ENCODE measurements at places on chromosomes 7 and 10.

DNA sequence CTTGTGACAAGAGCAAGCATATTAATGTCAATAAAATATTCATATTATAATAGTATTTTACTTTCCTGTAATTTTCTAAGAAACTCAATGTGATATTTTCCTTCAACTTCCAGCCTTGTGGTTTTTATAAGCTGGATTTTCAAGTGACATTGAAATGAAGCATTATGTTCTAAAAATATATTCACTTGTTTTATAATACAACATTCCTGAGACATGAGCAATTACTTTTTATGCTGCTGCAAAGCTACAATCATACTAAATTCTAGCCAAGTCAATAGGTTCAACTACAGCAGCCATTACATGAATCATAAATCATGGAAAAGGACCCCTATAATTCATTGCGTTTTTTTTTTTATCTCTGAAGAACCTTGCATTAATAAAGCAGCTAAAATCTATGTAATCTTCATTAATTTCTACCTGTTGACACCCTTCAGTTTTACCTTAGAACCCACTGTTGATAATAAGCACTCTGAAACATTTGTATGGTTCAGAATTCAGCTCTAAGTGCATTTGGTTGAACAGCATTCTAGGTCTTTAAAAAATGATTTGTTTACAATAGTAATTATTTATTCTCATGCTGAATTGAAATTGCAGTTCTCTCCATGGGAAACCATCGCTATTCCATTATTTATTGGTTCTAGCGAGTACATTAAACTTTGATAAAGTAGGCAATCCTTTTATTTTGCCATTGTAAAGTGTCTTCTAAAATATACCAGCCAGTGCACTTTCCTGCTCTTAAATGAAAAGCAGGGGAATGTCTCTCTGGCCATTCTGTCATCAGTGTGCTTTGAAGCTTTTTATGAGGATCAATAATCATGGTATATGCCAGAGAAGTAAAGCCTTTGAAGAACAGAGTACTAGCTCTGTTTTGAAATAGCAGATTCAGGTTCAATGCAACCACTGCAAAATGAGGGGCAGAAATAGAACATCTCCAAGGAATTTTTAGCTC is 132.6 kb downstream of the GNAT3 start:
- no peak for DNase-seq

- DNase-seq, result no peak
These were observed 17.2 kb upstream of the FGFR2 start for GRCh38 chr10:121615435-121615793.

- DNase-seq, result no peak
These were observed 294.7 kb downstream of the PTPRN2 start for GRCh38 chr7:158292948-158293347.

DNA sequence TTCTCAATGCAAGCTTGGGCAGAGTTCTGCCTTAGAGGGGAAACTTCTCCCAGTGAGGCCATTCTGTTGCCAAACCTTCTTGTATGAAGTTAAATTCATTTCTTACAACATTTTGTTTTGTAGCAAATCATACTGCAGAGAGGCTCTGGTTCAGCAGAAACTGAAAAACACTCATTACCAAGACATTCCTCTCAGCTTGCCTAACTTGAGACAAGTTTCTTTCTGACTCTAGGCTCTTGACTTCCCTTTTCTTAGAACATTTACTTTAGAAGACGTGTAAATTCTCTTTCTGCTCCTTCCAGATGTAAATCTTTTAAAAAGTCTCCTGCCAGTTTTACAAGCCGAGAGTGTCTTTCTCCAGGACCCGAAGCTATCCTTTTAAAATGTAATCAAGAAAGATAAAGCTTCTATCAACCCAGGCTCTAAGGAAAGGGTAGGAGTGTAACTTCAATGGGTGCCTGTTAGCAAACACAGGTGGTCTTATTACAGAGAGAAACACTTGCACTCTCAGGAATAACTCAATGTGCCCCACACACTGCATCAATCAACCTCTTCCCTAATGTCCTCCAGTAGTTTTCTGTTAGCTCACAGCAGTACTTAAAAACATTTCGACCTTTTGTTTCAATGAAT is 80.5 kb upstream of the TAS2R16 start:
- no peak for DNase-seq

GRCh38 chr10:78991187-78991586 is 77.6 kb upstream of the ZMIZ1 start:
- DNase-seq, result no peak

- no peak for DNase-seq
These were observed 19.6 kb upstream of the FAM25A start for GRCh38 chr10:87000491-87000890.

GRCh38 chr10:131041031-131041430 is 270.5 kb downstream of the TCERG1L start:
- DNase-seq, result no peak

- DNase-seq, result no peak
These were observed 233.1 kb downstream of the PARD3 start for GRCh38 chr10:34581801-34582532.

DNA sequence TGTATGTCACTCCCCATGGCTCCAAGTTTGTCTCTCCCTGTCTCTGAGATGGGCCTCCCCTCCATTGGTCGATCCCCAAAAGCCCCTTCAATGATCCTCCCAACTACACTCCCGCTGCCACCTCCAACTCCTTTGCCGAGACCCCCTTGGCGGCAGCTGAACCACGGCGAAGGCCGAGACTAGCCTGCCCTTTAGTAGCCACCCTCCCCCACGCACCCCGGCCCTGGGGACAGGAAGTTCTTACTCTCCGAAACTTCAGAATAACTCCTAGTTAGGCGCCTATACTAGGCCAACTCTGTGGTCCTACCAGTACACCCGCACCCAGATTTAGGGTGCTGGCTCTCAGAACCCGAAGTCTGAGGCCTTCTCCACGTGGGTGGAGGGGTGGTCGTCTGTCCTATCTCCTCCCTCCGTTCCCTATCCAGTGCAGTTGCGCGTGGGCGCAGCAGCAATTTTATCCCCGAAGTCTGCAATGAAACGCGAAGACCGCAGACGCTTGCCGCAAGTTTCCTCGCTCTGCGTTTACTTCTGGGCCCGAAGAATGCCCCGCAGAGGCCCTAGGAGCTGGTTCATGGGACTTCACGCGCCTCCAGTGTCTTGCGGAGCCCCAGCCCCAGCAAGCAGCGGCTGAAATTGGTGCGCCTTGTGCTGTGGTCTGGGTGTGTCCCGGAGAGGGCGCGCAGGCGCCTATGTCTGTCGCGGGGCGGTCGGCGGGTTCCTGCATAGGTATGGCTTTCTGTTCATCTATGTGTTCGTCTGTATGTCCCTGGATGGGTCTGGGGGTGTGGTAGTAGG is 82.6 kb upstream of the SLF2 start:
- DNase-seq, result no peak

GRCh38 chr7:124700655-124701054 is 64.9 kb downstream of the GPR37 start:
- DNase-seq, result no peak

GRCh38 chr10:129120441-129120840 is 346.6 kb upstream of the MGMT start:
- no peak for DNase-seq

GRCh38 chr10:45550903-45551786 is 121.4 kb downstream of the ZFAND4 start:
- DNase-seq, result no peak

DNA sequence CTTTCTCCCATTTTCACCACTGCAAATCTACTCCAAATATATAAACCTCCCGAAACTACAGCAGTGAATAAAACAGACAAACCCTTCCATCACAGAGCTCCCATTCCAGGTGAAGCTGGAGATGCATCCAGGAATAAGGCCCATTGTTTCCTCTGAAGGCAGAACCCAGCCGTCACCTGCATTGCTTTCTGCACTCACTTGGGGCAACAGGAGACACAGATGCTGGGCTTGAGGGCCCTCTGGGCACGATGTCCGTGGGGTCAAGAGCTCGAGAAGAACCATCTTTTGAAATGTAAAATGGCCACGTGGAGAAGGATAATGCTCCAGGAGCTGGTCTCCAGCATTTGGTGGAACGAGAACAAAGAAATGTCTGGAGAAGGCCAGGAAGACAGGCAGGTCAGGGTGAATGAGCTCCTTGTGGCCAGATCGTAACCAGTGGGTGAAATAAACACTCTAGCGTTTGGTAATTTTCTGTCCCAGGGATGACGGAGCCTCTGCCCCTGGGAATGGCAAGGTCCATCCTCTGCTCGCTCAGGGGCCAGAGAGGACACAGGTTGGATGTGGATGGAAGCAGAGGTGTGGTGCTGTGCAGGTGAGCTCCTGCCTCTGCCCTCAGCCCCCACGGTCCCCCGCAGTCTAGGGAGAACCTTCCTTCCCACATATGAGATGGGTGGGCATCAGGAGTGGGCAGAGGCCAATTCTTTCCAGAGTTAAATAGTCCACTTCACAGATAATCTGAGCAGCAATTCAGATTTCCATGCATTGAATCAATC is 556.1 kb downstream of the DNAJB6 start:
- no peak for DNase-seq

DNA sequence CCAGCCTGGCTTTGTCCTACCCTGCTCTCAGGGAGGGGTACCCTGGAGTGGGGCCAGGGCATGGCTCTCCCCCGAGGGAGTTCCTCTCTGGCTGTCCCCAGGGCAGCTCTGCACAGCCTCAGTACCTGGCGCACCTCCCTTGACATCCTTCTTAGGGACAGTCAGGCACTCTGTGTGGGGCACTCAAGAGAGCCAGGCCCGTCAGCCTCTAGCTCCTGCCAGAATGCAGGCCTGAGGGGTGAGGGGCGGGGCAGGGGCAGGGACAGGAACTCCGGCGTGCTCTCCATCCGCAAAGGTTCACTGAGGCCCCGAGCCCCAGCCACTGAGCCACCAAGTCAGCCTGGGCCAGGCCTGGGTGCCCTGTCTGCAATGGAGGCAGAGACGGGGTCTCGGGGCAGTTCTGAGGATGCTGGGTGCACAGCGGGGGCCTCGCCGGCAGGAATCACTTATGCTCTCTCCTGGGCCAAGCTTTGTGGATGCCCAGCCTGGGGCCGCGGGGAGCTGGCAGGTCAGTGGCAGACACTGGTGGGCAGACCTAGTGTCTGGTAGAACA is 10.1 kb downstream of the LIMK1 start:
- DNase-seq, result no peak

- DNase-seq, result peak; percentile 23
These were observed 3.7 kb downstream of the NRP1 start for GRCh38 chr10:33330543-33331378.

DNA sequence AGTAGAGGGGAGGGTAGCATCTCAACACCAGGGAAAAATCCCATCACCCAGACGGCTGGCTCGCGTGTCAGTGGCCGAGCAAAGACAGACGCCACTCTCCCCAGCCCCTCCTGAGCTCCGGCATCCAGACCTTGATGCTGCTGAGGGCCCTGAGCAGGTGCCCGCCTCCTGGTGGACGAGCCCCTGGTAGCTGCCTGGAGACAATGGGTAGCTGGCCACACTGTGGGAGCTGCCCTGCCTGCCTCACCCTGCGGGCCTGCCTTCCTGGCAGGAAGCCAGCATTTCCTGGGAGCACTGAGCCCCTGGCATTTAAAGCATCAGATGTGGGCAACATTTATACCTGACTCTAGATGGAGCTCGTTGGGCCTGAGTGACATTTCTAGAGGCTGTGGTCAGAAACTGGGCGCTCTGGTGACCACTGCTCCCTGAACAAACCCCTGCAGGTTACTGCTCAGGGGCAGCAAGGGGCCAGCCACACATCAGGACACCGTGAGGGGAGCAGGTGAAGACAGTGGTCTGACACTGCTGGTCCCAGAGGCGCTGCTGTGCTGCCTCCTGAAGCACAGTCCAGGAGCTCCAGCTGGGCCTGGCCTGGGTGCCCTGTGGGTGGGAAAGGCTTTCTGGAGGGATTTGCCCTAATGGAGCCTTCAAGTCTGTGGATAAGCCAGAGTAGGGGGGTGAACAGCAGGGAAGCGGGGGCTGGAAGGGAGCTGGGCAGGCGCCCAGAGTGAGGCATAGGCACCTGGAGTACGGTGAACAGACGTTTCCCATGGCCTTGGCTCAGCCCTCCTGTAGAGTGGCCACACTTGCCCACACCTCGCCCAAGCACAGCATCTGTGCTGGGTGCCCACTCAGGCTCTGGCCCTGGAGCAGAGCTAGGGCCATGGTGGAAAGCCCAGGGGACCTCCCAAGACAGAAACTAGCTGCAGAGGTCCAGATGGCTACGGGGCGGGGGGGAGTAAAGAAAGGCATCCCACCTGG is 138.7 kb downstream of the MAPK8 start:
- DNase-seq, result peak; percentile 35

DNA sequence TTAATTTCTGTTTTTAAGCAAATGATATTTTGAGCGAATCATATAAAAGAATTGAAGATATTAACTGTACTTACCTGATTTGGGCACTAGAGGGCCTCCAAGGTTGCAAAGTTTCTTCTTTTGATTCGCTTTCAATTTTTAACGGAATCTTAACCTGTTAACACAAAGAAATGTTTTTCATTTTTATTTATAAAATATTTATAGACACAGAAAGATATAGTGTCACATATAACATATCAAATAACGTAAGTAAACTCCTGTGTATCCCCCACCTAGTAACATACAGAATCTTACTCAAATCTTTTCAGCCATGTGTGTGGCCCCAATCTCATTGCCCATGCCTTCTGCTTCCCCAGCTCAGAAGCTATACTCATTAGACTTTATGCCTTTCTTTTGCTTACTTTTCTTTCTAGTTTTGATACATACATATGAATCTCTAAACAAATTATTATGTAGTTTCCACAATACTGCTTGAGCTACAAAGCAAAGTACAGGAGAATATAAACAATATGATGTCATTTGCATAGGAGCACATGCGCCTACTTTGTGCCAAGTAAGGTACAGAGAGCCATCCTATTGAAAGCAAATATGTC is 49.5 kb upstream of the ZPBP start:
- DNase-seq, result no peak

DNA sequence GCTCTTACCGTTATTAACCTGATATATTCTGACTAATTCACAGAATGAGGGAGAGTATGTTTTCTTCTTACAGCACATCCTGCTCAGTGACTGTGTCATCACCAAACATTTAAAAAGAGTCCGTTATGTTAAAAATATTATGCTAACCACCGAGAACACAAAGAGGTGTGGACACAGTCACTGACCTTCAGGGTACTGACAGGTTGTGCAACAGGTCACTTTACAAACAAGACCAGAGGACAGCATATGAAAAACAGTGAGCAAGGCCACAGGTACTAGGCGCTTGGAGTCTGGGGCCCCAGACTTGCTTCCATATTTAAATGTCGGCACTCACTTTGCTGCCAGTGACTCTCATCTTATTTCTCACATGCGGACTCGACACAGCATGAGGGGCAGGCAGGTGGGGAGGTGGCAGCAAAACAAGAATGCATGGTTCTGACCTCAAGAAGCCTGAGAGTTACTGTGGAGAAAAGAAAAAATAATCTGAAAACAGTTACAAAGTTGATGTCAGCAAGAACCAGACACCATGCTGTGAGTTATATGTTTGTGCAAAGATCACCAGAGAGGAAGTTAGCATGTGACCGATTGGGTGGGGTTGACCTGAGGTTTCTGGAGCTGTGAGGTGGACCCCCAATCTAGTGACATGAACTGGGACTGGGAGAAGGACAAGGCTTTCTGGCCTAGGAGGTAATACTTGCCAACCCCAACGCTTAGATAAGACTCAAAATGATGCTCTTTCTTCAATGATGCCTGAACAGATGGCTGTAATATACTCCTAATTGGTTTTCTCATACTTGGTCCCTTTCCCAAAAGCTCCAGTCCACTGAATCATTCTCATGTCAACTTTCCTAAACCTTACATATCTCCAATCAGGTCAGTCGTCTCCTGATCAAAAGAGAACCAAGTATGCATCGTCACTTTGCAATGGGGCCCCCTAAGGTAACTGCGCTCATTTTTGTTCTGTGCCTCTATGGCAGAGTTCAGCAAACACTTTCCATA is 102.4 kb downstream of the HIPK2 start:
- DNase-seq, result no peak
